Occipital lobe (tissue), 3 donors: ENCODE measurements at places on chromosomes 4 and X. TPM values are rescaled to one million over a fixed set of nuclear protein-coding genes. Genes with fewer than 3 reads are reported as not detected.

The ITGB1BP2 gene
- 0.78 TPM for total RNA-seq

DNA sequence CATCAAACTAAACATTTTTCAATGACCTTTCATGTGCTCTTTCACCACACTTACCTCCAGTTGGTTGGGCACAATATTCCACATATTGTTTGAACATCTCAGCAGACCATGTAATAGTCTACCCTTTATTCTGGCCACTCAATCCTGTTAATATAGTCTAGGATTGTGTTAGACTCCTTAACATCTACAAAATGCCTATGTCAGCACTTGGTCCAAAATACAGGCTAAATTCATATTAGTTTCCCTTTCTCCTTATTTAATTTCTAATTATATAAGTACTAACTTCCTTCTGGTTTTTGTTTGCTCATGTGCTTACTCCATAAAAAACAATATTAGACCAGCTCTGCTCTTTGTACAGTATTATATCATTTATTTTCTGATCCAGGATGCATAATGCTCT is 21.1 kb downstream of the MEPE start:
- DNase-seq: no peak

- peak; percentile 39 for DNase-seq
These were observed 71.3 kb downstream of the HTRA3 start for GRCh38 chr4:8340781-8341241.

GRCh38 chr4:152072001-152072485 is 311.2 kb upstream of the GATB start:
- no peak for DNase-seq

DNA sequence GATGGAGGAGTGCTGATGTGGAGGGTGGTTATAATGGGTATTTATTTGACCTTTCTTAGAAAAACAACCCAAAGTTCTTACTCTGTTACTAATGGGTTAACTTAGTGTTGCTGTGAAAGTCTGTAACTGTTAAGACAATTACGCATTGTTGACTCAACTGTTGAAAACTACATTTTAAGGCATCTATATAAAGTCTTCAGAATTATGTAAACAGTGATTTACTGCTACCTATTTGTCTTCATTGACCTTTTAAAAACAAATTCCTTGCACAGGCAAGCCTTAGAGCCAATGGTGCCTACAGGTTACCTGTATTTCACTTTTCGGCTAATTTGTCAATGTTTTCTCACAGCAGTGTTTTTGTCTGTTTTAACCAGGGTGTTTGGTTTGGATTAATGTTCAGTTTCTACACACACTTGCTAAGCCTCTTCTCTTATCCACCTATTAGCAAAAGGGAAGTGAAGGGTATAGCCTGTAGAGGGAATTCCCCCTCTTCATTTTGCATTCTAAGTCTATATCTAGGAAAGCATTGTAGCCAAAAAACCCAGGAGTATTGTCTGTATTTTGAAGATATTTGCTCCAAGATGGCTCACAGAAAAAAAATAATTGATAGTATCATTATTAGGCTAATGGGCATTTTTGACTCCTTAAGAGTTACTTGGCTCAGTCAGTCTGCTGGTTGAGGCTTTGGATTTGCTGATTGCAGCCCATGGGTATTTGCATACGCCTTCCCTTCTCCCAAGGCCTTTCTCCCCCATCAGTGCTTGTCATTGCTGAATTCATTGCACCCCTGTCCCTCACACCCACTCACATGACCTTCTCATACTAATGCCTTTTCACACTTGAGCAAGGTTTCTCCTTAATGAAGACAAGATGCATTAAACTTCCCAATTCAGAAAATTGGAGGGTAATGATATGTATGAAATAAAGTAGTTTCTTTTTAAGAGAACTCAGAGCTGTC is 30.5 kb downstream of the AFF1 start:
- no peak for DNase-seq
